ENCODE measurements at places on chromosomes 12 and 14.

- DNase-seq, result no peak
Observed at GRCh38 chr12:18250313-18250916, 10.9 kb upstream of the PIK3C2G start.

- DNase-seq, result no peak
Observed at GRCh38 chr14:75501080-75501479, 21.2 kb upstream of the BATF start.

- no peak for DNase-seq
Observed at GRCh38 chr12:25495331-25496097, 57.6 kb downstream of the LMNTD1 start.

GRCh38 chr12:131448254-131448795, 262.6 kb upstream of the SFSWAP start:
- DNase-seq, result no peak

- no peak for DNase-seq
Observed at GRCh38 chr12:96503976-96504375, 14.6 kb downstream of the CFAP54 start.

DNA sequence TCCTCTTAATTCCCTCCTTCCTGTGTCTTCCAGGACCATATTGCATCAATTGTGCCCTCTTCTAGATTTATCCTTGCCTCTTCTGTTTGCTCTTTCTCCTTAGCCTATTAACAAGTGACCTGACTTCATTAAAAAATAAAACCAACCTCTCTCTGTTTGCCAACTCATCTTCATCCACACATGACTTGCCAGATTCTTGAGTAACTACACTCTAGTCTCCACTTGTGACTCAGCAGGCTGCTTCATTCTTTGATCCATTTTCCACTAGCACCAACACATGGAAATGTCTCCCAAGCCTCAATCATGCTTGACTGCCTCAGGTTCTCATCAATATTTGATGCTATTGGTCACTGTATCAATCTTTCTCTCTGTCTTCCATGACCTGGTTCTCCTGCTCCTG, 492.4 kb upstream of the TMPO start:
- DNase-seq, result no peak

- DNase-seq, result no peak
Observed at GRCh38 chr14:101561897-101562490, 699 bp downstream of the DIO3 start.

DNA sequence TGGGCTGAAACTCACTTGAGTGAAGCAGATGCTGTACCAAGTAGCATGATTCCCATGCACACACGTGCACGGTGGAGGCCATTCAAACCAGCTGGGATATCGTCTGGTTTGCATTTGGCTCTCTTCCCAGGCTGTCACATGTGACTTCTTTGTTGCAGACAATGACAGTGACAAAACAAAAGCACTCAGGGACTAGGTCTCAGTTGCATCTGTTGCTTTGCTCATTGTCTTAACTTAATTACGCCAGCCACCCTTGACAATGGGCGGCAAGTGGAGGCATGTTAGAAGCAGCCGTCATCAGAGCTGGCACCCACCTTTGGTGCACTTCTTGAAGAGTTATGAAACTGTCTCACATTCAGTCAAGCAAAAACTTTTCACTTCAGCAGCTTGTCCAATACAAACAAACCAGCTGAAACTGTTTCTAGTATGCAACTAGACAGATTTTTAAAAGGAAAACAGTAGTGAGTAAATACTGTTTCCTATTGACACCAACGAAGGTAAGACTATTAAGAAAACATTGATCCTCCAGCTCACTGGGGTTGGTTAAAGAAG, 74.3 kb downstream of the IGF1 start:
- no peak for DNase-seq

GRCh38 chr14:61050417-61050816, 69.4 kb downstream of the SLC38A6 start:
- DNase-seq, result no peak

GRCh38 chr14:103729496-103730448, 14.2 kb downstream of the ZFYVE21 start:
- no peak for DNase-seq

DNA sequence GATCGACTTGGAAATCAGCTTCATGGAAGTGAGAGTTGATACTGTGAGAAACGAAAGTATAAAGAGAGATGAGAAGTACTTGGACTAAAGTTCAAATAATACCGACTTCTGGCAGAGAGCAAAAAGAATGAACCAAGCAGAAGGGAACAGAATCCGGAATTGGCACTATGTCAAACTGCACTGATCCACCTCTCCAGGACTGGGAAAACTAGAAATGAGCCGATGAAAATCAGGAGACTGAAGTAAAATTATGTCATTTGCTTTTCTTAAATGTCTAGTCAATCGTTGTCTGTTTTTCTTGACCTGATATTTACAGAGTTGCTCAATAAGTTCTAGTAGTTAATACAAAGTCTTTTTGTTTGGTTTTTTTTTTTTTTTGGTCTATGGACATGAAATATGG, 163.0 kb upstream of the FOXG1 start:
- no peak for DNase-seq

GRCh38 chr12:4353785-4354208, 25.7 kb downstream of the FGF23 start:
- DNase-seq, result no peak

- DNase-seq, result no peak
Observed at GRCh38 chr14:56073799-56074198, 44.4 kb upstream of the PELI2 start.

- no peak for DNase-seq
Observed at GRCh38 chr12:50569321-50569720, 64.5 kb downstream of the DIP2B start.

GRCh38 chr12:128671528-128672042, 152.2 kb downstream of the SLC15A4 start:
- no peak for DNase-seq

GRCh38 chr12:121717041-121717699, 4.6 kb downstream of the TMEM120B start:
- DNase-seq, result no peak

DNA sequence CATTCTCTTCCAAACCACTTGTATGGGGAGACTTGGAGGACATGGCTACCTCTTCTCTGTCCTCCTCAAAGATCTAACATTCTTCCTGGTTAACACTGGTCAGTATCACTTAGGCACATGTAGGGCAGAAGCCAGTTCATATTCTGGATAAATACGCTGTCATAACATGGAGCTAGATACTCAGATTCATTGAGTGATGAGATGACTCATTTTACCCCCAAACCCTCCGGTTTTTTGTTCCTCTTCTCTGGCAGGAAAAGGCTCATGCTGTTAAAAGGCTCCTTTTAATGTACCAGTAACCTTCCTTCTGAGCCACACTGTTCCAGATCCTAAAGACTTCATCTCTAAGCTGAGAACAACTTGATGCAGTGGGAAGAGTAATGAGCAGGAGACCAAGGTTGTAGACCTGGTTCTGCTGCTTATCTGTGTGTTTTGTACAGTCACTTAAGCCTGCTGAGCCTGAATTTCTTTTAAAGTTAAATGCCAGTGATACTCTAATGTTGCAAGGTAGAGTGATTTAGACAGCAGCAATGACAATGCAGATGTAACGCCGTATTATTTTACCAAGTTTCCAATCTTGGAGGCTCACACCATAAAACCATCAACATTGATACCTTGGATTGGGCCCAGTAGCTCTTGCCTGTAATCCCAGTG, 57.3 kb upstream of the ELK3 start:
- DNase-seq, result no peak

DNA sequence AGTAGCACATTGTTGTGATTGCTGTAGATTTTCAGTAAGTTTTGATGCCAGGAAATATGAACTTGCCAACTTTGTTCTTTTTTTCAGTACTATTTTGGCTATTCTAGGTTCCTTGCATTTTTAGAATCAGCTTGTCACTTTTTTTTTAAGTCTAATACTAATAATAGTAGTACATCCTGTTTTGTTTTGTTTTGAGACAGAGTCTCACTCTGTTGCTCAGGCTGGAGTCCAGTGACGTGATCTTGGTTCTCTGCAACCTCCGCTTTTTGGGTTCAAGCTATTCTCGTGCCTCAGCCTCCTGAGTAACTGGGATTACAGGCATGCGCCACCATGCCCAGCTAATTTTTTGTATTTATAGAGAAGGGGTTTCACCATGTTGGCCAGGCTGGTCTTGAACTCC, 16.5 kb downstream of the PWP1 start:
- no peak for DNase-seq

DNA sequence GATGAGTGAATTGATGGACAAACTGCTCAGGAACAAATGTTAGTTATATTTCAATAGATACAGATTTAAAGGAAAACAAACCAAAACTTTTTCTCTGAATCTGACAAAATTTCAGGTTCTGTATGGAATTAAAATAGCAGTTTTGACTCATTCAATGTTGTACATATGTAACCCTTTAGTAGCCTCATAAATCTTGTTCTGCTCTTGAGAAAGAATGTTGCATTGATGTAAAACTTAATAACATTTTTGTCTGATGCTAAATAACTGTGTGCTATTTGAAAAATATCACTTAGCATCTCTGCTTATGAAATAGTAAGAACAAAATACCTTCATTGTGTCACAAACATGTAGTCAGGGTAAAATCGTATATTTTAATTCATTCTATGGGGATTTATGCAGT, 168.9 kb upstream of the NOVA1 start:
- no peak for DNase-seq

GRCh38 chr12:32273063-32273522, 126.3 kb upstream of the FGD4 start:
- no peak for DNase-seq

DNA sequence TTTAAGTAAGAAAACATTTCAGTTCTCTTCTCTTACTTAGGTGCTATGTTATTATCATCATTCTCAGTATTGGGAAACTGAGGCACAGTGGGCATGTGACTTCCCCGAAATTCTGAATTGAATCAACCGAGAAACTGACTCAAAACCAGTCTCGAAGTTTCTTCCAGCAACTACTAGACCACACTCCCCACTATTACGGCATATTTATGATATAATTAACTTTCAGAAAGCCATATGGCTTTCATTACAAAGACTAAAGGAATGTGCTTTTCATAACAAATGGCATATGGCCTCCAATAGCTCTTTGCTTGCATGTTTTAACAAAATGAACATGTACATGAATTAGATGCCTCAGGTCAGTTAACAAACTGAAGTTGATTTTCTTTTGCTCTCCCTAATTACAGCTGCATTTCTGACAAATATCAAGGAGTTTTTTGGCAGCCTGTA, 182.9 kb upstream of the SLC38A2 start:
- no peak for DNase-seq

GRCh38 chr12:108309674-108310312, 29.3 kb downstream of the CMKLR1 start:
- no peak for DNase-seq

DNA sequence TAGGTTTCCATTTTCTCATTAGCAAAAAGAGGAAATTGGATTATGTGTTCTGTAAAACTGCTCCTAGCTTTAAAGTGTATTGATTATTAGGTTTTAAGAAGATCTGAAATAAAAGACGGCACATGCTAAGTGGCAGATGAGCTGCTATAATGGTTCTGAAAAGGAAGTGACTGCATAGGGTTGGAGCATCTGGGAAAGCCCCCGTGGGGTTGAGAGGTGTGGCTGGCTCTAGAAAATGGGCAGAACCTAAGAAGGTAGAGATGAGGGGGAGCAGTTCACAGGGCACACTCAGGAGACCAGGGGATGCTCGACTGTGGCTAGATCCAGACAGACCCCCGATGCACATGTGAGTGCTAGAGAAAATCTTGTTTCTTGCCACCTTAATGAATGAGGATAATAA, 1.9 kb downstream of the IFNG-AS1 start:
- DNase-seq, result no peak

DNA sequence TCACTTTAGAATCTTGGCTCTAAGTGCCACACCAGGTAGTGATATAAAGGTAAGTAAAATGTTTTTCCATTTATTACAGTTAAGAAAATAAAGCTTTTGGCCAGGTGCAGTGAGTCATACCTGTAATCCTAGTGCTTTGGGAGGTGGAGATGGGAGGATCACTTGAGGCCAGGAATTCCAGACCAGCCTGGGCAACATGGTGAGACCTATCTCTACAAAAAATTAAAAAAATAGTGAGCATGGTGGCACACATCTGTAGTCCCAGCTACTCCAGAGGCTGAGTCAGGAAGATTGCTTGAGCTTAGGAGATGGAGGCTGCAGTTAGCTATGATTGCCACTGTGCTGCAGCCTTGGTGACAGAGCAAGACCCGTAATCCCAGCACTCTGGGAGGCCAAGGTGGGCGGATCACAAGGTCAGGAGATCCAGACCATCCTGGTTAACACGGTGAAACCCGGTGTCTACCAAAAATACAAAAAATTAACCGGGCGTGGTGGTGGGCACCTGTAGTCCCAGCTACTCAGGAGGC, 5.0 kb downstream of the FANCM start:
- no peak for DNase-seq

DNA sequence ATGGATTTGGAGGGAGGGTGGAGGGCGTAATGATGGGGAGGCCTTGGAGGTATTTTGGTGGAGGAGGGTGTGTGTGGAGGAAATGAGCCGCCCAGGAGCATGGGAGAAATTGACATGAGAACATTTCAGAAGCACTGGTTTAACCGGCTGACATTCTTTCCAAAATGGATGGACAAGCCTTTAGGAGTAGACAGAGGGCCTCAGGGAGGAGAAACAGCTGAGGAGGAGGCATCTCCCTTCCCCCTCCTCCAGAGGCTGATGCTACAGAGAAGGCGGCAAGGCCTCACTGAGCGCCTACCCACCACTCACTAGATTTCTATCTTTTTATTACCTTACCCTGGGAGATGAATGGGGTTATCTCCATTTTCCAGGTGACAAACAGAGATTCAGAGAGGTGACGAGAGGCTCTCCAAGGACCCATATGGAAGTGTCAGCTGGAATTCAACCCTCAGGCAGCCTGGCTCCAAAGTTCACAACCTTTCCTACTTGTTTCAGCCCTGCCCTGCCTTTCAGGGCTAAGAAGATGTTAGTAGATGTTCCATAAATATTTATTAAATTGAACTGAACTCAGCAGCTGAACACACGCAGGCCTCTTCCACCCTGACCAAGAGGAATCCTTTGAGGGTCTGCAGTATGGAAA, 289.6 kb downstream of the ZFP36L1 start:
- DNase-seq, result no peak

DNA sequence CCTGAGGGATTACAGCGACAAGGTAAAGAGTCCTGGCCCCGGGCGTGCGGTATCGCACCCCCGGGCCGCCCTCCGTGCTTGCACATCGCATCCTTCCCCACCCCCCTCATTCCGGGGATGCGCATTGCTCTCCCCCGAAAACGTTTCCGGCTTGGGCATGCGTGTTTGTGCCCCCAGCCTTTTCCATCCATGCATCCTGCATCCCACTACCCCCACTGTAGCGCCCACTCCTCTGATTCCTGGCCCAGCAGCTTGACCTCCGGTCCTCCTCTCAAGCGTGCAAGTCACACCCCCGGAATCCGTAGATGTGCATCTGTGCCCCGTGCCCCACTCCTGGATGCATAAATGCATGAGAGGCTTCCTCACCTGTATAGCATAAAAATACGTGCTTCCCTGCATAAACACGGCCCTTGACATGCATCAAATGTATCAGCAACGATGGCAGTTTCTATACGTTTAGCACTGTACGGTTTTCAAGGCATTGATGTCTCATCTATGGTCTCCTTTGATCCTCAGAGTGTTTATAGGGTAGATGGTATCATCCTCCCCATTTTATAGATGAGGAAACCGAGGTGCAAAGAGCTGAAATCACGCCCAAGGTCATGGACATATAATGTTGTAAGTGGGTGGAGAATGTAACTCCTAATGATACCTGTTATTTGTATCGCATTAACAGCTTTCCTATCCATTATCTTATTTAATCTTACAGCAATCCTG, 484 bp downstream of the RIC8B start:
- no peak for DNase-seq

- no peak for DNase-seq
Observed at GRCh38 chr14:69838881-69839416, 40.3 kb upstream of the SMOC1 start.

- no peak for DNase-seq
Observed at GRCh38 chr12:3140284-3140683, 63.1 kb downstream of the TSPAN9 start.

Data from cortex of kidney (tissue), 1 donor.